ENCODE measurements at places on chromosomes 2 and 18.

DNA sequence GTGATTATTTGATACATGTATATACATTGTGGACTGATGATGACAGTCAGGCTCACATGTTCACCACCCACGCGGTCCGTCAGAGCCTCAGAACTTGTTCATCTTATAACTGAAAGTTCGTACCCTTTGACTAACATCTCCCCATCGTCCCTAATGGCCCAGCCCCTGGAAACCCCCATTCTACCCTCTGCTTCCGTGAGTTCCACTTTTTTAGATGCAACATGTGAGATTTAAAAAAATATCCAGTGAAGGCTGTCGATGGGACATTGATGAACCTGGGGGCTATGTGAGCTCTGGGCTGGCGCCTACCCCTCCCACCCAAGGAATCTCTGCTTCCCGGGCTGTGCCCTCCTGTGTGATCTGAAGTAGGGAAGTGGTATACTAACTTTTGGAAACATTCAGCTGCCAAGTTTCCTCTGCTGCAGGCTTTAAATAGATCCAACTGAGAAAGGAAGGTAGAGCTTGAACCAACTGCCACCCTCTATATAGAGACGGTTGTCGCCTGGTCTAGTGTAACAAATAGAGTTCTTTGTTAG, 163.8 kb downstream of the FAM210A start:
- DNase-seq, result no peak

GRCh38 chr2:48545244-48545643, 15.3 kb downstream of the STON1 start:
- no peak for DNase-seq

DNA sequence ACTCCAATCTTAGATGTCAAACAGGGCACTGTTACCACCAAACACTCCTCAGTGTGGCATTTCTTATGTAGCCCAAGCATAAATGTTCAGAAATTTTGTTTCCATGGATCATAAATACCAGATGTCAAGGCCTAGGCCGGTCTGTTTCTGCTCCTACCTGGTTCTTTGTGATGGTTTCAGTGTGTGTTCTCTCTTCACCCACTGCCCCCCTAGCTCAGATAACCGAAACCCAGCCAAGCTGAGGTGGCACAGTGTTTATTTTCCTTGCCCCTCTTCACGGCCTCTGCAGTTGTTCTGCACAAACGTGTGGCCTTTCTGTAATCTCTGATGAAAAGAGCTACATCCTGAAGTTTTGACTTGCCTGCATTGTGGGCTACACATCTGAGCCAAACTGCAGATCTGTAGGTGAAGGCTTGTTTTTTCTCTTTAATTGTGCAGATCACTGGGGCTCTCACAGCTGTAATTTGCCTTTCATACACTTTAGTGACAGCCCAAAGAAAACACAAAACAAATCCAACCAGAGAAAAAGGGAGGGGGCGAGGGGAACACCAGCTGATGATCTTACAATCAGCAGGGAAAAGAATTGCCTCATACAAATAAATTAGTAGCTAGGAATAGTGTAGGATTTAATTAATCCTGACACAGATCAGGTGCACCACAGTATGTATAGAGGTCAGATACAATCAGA, 99.1 kb downstream of the NRP2 start:
- no peak for DNase-seq

- DNase-seq, result no peak
Measured at GRCh38 chr2:219445220-219445640, 10.6 kb downstream of the SPEG start.

DNA sequence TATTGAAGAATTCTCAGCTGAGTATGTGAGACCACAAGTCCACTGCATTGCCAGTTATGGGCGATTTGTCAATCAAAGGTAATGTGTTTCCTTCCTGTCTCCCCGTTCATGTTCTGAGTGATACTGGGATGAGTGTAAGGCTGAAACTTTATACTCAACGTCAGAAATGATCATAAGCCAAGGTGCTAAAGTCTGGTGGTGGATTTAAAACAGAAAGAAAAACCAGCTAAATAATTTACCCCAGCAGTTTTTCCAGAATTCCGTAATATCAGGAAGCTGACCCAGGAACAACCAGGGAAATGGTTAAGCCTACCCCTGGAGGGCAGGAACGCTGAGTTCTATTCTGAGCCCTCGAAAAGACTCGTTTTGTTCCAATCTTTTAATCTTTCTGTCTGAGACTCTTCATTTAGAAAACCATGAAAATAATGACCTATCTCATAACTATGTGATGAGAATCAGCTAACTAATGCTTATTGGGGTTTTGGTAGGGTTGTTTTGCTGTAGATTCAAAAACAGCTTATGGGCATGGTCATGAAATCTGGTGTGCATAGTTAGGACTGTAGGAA, 149.6 kb downstream of the LAMA3 start:
- DNase-seq, result no peak

GRCh38 chr2:168300460-168300859, 53.1 kb upstream of the STK39 start:
- DNase-seq, result no peak

DNA sequence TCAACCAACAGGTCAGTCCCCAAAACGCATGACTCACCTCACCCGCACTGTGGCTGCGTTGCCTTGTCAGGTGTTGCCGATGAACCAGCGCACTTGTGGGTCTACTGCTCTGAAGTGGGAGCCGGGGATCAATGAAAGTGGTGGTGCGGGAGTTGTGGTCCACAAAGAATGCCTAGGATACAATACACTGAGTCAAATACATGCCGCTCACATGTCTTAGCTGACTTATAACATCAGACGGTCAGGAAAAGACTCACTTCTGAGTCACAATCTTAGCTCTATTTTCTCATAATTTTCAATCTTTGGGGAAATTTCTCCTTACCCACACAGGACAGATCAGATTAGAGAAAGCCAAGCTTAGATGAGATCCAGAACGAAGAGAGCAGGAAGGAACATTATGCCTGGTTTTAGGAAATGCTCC, 107.1 kb upstream of the STK17B start:
- DNase-seq, result no peak

DNA sequence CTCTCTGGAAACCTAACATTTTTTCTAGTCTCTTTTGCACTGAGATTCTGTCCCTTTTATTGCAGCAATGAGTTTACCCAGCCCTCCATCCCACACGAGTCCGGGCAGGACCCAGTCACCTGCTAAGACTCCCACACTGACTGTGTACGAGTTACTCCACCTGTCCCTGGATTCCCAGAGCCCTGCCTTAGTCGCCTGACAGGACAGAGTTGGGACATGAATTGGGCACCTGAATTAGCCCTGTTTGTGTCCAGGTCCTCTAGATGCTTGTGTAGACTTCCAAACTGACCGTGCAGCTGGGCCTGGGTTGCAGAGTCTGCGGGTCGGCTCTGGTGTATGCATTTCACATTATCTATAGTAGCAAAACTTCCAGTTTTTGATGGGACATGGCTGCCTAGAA, 238.7 kb downstream of the VAPA start:
- DNase-seq, result no peak

DNA sequence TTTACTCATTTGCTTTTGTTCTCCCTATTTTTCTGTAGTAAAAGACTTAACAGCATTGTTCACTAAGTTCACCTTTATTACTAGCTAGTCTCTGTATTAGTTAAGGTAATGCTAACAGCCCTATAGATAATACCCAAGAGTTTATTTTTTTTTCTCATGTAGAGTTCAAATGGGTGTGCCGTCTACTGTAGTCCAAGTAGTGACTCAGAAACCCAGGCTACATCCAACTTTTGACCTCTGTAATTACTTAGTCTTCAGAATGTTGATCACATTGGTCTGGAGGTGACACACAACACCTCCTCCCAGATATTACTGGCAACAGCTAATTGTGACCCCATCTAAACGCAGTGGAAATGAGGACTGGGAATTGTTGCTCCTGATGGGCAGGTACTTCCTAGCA, 7.7 kb downstream of the COQ10B start:
- no peak for DNase-seq

DNA sequence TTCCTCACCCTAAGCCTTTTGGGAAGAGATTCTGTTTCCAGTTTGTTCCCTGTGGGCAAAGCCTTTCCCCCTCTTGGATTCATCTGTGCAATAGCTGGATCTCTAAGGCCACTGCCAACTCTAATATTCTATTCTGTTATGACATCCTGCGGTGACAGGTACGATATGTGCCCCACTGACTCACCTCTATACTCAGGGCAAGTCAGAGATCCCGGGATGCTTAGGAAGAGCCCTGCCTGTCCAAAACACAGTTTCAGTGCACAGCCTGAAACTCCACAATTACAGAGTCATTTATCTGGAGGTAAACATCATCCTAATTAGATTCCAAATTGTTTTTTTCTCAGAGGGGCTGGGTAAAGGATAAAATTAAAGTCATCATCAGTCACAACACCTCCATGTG, 190.2 kb downstream of the TFCP2L1 start:
- DNase-seq, result no peak

GRCh38 chr2:240892356-240892755, 3.6 kb downstream of the MAB21L4 start:
- no peak for DNase-seq

GRCh38 chr2:150824118-150824517, 336.7 kb upstream of the RND3 start:
- DNase-seq, result no peak

GRCh38 chr2:237733677-237734300, 64.8 kb upstream of the RBM44 start:
- no peak for DNase-seq

GRCh38 chr2:163735685-163736432, at the start of gene FIGN:
Gene FIGN, minus strand, starts transcription at chr2:163736008. Its CDS starts 1,081 bp downstream, at chr2:163734927.
- no peak for DNase-seq

DNA sequence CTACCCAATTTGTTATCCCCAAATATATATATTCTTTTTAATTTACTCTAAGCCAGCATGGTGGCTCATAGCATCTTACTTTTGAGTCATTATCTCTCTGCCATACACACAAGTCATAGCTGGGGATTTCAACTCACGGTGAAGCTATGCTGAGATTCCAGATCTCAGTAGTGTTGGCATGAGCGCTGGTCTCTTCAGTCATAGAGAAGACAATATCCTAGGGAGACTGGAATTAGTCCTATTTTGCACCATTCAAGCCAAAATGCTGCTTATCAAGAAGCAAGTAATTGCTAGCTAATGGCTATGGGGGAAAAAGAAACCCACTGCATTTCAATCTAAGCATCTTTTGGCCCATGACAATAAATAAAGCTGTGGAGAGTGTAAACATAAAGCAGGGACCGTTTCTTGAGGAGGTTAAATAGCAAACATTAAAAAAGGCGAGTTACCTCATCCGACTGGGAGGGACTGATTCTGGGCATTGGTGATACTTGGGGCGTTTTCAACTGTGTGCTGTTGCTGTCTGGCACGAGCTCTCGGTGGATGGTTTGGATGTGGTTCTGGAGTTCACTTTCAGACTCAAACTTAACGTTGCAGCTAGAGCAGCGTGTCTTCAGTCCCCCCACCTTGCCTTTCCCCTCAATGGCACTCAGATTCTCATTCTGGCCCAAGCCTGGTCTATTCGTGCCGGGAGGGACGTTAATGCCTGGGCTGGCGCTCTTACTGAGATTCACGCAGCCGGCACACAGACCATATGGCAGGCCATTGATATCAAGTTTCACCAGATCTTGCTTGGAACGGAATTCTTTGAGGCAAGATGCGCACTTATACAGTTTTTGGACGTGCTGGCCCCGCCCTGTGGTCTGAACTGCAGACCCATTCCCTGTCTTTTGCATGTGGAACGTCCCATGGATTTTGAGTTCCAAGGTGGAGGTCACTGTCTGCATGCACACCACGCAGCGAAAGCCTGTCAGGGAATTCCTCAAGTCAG, 127.8 kb downstream of the ZNF521 start:
- no peak for DNase-seq

DNA sequence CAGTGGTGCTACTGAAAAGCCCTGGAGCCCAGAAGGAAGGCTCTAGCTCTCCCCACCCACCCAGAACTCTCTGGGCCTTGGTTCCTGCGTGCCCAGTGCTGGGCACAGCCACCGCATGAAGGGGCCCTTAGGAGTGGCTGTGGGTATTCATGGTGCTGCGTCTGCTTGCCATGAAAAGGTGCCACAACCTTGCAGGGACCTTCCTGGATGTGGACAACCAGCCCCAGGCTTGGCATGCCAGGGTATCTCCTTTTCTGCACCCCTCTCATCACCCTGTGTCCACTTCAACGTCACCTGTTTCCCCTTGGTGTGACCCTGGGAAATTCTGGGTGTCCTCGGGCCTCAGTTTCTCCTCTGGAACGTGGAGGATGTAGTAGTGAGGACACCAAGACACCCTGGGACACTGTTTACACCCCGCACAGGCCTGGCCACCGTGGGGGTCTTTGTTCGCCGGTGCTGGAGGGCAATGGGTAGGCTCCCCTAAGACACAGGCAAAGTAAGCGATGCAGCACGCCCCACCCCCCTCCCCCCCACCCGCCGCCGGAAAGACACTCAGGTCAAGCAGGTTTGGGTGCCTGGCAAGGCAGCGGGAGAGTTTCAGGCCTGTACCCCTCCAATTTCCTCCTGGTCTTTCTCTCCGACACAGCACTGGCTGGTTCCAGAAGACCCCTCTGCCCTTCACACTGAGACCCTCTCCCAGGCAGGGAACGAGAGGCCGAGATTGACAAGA, 34.8 kb upstream of the TAF1B start:
- DNase-seq, result no peak

GRCh38 chr2:71611781-71612527, 158.6 kb downstream of the DYSF start:
- no peak for DNase-seq

DNA sequence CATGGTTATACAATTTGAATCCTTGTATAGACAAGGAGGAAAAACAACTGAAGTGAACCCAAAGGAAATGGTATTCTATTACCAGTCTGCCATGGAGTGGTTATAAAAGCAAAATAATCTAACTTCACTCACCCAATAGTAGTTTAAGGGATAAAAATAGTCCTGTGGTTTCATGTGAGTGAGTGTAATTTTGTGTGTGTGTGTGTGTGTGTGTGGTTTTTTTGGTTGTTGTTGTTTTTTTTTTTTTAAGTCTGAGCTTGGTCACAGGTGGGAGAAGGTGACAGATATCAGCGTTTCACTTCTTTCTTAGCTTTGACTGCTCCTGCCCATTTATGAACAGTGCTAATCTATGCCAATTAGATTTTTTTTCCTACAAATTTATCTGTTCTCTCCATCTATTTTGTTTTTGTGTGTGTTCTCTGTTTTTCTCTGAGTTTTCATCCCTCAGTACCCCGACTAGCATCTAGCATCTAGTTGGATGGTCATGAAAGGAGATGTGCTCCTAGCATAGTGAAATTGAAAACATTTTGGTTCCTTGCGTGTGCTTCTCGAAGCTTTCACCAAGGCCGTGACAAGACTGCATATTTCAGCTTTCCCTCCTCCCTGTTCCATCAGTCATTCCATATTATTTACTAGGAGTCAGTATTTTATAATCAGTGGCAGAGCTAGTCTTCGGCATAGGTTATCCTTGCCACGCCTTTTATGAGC, 200.1 kb upstream of the DTNA start:
- DNase-seq, result no peak

- peak; percentile 63 for DNase-seq
Measured at GRCh38 chr2:219997341-219997851, 370.0 kb downstream of the SLC4A3 start.

GRCh38 chr2:218027426-218028188, 24.8 kb upstream of the TNS1 start:
- no peak for DNase-seq
